ENCODE measurements at places on chromosomes 12 and 14. TPM values are rescaled to one million over a fixed set of nuclear protein-coding genes. Genes with fewer than 3 reads are reported as not detected.
A peak's percentile ranks its signal among the peaks of the same experiment; 100 is the strongest.

DNA sequence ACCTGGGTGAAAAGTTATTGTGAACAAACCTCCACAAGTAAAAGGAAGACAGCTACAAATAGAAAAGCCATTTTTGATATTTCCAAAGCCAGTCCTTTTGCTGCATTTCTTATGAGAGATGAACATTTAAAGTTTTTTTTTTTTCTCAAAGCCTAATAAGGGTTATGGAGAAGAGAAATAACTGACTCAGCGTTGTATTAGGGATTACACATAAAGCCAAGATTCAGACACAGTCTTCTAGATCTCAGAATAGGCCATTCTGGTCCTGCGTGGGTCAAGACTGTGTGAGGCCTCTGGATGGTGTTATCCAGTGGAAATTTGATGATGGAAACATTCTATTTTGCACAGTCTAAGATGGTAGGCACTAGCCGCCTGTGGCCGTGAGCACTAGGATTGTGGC, 459.8 kb downstream of the EGLN3 start:
- DNase-seq, result no peak

GRCh38 chr12:47821346-47821706, 1.6 kb upstream of the HDAC7 start:
- peak; percentile 22 for DNase-seq

DNA sequence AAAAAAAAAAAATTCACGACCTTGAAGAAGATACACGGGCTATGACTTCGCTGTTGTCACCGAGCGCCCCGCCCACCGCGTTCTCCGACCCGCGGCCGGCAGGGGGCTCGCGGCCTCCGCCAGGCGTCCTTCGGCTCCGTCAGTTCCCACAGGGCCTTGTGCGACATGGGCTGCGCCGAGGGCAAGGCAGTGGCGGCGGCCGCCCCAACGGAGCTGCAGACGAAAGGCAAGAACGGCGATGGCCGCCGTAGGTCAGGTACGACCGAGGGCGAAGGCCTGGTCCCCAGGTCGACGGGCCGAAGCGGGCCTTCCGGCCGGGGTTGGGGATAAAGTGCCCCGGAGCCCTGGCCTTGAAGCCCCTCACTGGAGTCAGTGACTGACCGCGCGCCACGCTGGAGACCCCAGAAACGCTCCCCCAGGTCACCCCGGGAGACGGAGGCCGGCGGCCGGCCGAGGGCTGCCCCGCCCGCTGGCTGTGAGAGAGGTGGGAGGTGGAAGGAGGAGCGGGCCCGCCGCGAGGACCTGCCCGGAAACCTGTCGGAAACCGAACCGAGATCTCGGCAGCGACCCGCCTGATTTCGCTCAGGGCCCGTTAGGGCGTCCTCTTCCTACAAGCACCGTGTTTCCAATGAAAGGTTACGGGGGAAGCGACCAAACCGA, at the start of gene TXNRD1:
Gene TXNRD1, plus strand, starts transcription at position 142 of the 660 bp plus-strand sequence. Its CDS starts 24 bp downstream, at position 166.
- DNase-seq, result peak; percentile 83

- no peak for DNase-seq
These were observed 23.0 kb upstream of the REP15 start for GRCh38 chr12:27673101-27673718.

SERPINA6 gene
- total RNA-seq, result not detected

- peak; percentile 33 for DNase-seq
These were observed 4.4 kb downstream of the ITGA7 start for GRCh38 chr12:55703288-55703687.

All from chondrocyte (in vitro differentiated cells).